Brain (organoid and tissue), 16 donors: ENCODE measurements at places on chromosomes 4 and X.

DNA sequence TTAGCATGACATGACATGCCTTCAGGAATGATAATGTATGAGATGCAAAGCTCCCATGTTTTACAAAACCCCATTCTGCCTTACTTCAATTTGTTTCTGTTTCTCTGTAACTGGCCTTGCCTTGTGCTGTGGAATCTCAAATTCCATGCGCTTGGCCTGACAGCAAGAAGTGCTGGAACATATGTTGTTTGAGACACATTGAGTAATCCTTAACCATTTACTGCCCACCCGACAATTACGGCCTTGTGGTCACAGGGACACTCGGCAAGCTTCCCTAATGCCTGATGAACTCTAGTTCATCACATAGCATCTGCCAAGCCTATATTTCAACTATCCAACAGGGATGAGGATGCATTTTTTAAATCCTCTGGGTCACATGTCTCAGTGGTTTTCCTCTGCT lies 226.4 kb upstream of the CASK start:
- DNase-seq: no peak

DNA sequence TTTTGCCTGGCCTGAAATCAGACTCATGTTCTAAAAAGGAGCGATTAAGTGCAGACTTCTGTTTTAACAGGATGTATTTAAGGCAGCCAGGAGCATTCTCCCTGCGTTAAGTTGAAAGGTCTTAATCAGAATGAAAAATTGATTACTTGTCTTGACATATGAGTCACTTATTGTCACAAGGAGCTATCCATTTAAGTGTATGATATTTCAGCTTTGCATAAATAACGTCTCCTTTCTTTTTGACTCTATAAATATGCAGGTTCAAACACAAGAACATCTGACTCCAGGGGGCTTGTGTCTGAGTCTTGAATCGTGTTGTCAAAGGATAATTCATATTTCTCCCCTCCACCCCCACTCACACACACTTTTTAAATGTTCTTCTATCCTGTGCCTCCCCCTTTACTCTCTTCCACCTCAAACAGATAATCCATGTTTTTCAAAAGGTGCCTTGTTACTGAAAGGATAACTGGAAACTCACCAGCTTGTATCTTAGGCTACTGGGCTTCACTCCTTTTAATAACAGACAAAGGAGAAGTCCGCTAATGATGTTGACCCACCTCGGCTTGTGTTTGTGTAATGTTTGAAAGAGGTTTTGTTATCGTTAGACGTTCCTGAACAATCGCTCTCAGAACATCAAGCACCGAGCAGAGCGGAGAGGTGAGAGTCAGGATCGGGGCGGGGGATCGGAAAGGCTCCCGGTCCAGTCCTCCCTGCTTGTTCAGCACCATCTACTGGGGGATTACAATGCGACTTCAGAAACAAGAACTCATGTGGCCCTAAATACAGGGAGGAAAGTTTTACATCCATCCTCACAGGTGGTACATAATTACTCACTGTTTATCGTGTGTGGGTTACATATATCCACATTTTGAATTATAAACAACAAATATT lies 107.5 kb upstream of the RPL34 start:
- DNase-seq: peak; percentile 93

GRCh38 chrX:6803607-6804006 lies 268.7 kb upstream of the VCX3A start:
- DNase-seq: no peak

- DNase-seq: no peak
Measured at GRCh38 chrX:7090641-7091040, 56.9 kb upstream of the STS start.

- DNase-seq: no peak
Measured at GRCh38 chr4:177726111-177726510, 283.9 kb upstream of the AGA start.

DNA sequence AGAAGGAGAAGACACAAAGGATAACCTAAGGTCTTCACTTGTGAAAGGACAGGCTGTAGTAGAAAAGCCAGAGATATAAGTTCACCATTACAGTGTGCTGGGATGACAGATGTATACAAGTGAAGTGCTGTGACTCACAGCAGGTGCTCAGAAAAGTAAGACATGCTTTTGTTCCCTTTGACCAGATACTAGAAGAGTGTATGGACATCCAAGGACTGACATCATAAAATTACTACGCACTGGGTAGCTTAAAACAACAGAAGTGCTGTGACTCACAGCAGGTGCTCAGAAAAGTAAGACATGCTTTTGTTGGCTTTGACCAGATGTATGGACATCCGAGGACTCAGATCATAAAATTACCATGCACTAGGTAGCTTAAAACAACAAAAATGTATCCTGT lies 61.6 kb upstream of the BTC start:
- DNase-seq: no peak

GRCh38 chr4:10054571-10055041 lies 33.3 kb upstream of the SLC2A9 start:
- DNase-seq: no peak

DNA sequence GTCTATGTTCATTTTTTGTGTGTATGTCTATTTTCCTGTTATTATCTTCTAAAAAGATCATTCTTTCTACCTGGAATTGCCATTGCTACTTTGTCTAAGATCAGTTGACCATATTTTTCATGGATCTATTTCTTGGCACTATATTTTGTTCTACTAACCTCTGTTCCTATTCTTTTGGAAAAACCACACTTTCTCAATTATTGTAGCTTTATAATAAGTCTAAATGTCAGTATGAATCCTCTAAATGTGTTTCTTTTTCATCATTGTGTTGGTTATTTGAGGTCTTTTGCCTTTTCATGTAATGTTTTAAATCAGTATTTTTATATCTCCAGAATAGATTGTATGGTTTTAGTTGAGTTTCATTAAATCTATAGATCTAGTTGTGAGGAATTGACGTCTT lies 798.3 kb downstream of the FAT4 start:
- no peak for DNase-seq

GRCh38 chr4:121255986-121256750 lies 92.0 kb upstream of the TNIP3 start:
- DNase-seq: no peak

GRCh38 chr4:68182382-68182820 lies 52.7 kb upstream of the TMPRSS11F start:
- no peak for DNase-seq

DNA sequence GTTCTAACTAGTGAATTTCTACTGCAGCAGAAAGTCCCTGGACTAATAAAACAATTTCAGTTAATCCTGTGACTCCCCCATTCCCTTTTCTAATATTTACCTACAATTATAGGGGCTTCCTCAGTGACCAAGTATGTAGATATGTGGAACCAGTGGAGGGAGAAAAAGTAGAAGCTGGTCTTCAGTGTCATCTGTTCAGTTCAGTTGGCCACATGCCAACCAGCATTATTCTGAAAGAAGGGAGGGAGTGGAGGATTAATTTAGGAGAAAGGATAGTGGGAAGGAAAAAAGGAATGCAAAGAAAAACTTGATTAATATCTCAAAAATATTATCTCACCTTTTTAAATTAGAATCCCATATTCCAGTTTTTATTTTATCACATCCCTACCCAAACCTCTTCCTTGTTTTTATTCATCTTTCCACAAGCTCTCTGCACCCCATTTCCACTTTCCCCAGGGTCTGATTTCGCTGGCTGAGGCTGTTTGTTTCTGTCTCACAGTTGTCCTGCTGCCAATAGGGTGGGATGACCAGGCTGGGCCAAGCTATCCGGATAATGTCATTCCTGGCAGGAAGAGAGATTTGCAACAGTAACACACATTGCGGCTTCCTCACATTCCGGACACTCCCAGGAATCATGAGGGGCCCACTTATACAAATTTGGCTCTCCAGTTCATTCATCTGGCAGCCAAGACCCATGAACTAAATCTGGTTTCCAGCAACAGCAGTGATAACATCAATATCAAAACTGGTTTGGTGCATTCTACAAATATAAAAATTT lies 24.6 kb upstream of the ANTXR2 start:
- peak; percentile 5 for DNase-seq

DNA sequence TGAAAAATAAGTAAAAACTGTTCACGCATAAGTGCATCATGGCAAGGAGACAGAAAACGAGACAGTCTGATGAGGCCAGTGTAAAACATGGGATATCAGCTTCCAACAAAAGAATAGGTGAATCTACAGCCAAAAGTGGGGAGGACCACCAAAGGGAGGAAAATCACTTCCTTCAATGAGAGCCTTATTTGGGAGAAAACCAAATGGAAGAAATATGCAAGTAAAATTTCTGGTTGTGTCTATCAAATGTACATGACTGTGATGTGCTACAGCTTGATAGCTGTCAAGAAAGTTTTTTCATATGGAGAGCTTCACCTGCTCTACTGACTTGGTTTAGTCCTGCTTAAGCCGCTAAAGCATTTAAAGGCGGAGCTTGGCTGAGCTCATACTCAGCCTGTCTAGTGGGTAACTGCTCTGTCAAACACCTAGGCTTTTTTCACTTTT lies 66.2 kb downstream of the MAGEA1 start:
- peak; percentile 80 for DNase-seq

DNA sequence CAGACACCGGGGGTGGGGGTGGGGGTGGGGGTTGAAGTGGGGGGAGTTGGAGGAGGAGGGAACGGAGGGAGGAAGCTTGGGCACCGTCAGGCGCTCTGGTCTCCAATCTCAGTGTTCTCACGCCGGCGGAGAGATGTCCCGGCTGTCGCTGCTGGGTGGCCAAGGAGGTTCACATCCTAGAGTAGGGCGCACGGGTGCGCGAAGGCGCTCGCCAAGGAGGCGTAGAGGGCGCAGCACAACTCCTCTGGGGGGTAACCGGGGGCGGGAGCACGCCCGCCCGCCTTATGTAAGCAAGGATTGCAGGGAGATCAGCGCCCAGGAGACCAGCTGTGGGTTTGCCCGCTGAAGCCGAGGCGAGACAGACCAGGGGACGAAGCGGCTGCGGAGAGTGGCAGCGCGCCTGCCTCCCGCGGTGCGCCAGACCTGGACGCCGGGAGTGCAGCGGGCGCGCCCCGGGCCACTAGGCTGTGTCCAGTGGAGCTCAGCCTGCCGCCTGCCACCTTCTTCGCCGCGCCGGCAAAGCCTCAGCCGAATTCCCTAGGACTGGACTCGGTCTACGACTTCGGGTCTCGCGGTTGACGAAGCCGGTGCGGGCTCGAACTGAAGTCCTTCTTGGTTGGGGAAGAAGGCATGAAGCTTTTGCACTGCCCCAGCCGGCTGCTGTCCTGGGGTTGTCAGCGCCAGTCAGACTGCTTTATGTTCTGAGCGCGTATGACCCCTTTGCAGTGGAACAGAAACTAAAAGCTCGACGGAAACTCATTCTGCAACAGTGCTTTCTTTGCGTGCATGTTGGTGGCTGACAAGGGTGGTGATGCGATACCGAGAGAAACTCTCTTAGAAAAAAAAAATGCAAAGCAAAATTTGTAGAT lies 707 bp upstream of the UNC5C start:
- DNase-seq: peak; percentile 41

DNA sequence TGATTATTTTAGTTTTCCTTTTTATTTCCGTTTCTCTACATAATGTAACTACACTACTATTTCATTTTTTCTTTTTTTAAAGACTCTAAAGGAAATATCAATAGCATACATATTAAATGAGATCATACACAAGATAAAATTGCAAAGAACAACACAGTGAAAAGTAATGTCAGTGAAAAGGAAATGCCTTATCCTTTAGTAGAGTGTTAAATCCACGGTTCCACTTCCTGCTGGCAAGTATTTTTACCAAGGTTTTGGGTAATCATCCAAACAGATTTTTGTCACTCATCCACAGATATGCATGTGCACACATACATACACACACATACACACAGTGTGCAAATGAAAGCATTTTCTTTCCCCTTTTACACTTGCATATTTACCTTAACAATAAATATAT lies 548.9 kb downstream of the PPP4R3C start:
- peak; percentile 13 for DNase-seq

- no peak for DNase-seq
Measured at GRCh38 chr4:107718351-107718965, 1.6 kb downstream of the PAPSS1 start.

- no peak for DNase-seq
Measured at GRCh38 chr4:102869569-102870197, 891 bp downstream of the CISD2 start.

- DNase-seq: no peak
Measured at GRCh38 chrX:129818123-129818522, 25.6 kb downstream of the ZDHHC9 start.

- no peak for DNase-seq
Measured at GRCh38 chrX:27251369-27251768, 211.8 kb downstream of the PPP4R3C start.

GRCh38 chr4:183407128-183407585 lies 37.3 kb upstream of the CDKN2AIP start:
- peak; percentile 95 for DNase-seq

DNA sequence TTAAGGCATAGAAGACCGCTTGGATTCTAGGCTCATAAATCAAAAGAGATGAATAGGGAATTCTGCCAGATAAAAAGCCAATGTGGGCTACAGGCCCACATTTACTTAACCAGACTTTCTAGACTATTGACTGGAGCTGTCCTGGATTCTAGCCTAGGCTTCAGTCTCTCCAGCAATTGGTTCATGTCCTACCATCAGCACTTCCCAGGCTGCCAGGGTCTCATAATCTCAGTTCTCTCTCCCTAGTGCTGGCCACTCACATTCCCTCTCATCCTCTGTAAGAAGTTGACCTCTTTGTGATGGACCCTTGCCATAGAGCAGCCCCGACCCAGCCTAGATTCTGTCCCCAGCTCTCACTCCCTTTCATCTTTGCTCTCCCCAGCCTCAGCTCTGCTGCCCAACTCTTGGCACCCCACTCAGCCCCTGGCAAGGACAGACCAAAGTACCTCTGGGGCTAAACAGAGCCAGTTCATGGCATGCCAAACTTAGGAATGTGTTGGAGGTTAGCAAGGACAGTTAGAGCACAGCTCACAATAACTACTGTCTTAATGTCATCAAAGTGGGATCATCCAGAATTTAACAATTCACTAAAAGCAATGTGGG lies 396.2 kb downstream of the INPP4B start:
- DNase-seq: no peak

- DNase-seq: no peak
Measured at GRCh38 chr4:25792200-25792791, 70.5 kb downstream of the SEL1L3 start.

GRCh38 chr4:145722561-145722960 lies 42.6 kb downstream of the C4orf51 start:
- DNase-seq: no peak

DNA sequence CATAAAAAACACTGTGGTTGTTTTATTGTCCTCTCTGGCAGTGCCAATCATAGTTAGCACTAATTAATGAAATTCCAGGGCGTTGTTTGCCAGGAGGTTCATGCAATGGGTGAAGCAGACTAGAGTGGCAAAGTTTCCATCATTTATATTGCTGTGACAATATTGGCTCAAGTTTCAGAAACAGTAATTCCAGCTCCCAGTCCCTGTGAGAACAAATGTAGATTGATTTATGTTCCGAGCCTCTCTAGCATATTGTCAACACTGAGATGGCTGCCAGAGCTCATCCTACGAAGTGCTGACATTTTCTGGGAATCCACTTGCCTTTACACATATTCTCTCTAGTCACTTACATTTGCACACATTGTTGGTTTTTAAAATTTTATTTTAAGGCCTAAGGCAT lies 440.0 kb upstream of the IGFBP7 start:
- DNase-seq: peak; percentile 38
